ENCODE measurements at places on chromosomes 3 and 15. TPM values are rescaled to one million over a fixed set of nuclear protein-coding genes. Genes with fewer than 3 reads are reported as not detected.

SYNPR gene
- total RNA-seq, result not detected

GRCh38 chr3:4772858-4773257 lies 206.4 kb upstream of the BHLHE40 start:
- H3K36me3 ChIP-seq, result peaks cover 7% of the 10 kb centered on the region
- H3K27ac ChIP-seq, result peak overlapping the region; percentile 73
- no peaks in the 10 kb centered on the region for H3K27me3 ChIP-seq
- no peak for DNase-seq
- H3K4me1 ChIP-seq, result peaks cover 2% of the 10 kb centered on the region

- no peak for DNase-seq
- peak overlapping the region; percentile 29 for H3K27ac ChIP-seq
- H3K4me3 ChIP-seq, result peak overlapping the region; percentile 13
- H3K36me3 ChIP-seq, result no peaks in the 10 kb centered on the region
- no peaks in the 10 kb centered on the region for H3K27me3 ChIP-seq
Observed at GRCh38 chr3:129184396-129184657, 631 bp upstream of the CNBP start.

- H3K36me3 ChIP-seq, result no peaks in the 10 kb centered on the region
- no peak within 1 kb of the TSS for H3K4me3 ChIP-seq
- H3K27ac ChIP-seq, result no peak within 1 kb of the TSS
- peak; percentile 81 for DNase-seq
Observed at GRCh38 chr15:76336254-76337058, at the start of gene ISL2. Gene ISL2, plus strand, starts transcription at chr15:76336773. Its CDS starts 111 bp downstream, at chr15:76336884.

- DNase-seq, result peak; percentile 46
- H3K4me3 ChIP-seq, result no peak overlapping the region
- no peaks in the 10 kb centered on the region for H3K27me3 ChIP-seq
- H3K36me3 ChIP-seq, result no peaks in the 10 kb centered on the region
- no peaks in the 10 kb centered on the region for H3K4me1 ChIP-seq
- no peak overlapping the region for H3K27ac ChIP-seq
Observed at GRCh38 chr15:77836121-77836692, 203.5 kb upstream of the LINGO1 start.
